ENCODE measurements at places on chromosomes 11 and 22. TPM values are rescaled to one million over a fixed set of nuclear protein-coding genes. Genes with fewer than 3 reads are reported as not detected.

Gene SMIM35
- 0.32 TPM for total RNA-seq

- DNase-seq = no peak
Measured at GRCh38 chr11:111283945-111284481, 14.3 kb upstream of the POU2AF3 start.

DNA sequence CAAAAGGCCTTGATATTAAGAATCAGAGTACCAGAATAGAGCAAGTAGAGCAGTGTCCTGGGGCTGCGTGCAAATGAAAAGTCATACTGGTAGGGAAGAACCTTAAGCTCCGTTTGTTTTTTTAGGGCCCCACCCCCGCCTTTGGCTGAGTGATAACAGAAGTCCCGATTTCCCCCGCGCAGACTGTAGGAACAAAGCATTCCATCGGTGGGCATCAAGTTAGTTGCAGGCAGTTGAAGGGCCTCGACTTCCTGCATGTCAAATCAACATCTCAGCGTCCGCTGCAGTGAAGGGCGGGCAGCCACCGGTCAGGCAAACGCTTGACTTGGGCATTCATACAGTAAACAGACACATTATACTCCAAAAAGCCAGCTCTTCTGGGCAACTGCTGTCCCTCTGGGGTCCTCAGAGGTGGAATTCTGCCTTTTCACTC is 11.7 kb downstream of the LRP4 start:
- DNase-seq = no peak

Gene GAB4
- not detected for total RNA-seq

Gene SLC6A5
- total RNA-seq = not detected

Gene C11orf86
- total RNA-seq = not detected

- DNase-seq = no peak
Measured at GRCh38 chr11:118881228-118881627, 2.5 kb upstream of the CXCR5 start.

- DNase-seq = no peak
Measured at GRCh38 chr11:26943636-26944035, 50.3 kb upstream of the FIBIN start.

Gene ANO1
- not detected for total RNA-seq

- DNase-seq = no peak
Measured at GRCh38 chr22:40409613-40410113, 39.3 kb downstream of the SGSM3 start.

DNA sequence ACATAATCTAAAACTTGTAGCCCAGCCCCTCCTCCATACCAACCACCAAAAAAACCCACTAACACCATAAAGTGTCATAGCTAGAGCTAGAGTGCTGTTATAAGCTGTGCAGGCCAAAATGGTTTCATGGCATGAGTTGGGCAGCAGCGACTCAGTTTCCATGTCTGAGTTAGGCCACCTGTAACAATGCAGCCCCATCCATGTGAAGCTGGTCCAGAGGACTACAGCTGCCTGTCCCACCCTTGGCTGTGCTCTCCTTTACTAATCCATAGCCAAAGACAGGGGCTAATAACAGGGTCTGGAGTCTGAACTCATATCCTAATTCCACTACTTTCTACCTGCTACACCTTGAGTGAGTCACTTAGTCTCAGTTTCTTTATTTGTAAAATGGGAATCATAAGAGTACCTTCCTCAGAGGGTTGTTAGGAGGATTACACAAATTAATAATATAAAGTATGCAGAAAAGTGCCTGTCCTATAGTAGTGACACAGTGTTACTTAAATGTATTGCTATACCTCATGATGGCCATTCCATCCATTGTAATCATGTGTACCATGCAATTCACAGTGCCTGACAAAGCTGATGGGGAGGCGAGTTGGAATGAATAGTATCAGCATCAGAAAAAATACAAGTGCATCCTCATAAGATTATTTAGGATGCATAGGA is 20.6 kb downstream of the KCNQ1OT1 start:
- no peak for DNase-seq

Gene OR56A1
- total RNA-seq = not detected

Gene MCAM
- total RNA-seq = 8.0 TPM

DNA sequence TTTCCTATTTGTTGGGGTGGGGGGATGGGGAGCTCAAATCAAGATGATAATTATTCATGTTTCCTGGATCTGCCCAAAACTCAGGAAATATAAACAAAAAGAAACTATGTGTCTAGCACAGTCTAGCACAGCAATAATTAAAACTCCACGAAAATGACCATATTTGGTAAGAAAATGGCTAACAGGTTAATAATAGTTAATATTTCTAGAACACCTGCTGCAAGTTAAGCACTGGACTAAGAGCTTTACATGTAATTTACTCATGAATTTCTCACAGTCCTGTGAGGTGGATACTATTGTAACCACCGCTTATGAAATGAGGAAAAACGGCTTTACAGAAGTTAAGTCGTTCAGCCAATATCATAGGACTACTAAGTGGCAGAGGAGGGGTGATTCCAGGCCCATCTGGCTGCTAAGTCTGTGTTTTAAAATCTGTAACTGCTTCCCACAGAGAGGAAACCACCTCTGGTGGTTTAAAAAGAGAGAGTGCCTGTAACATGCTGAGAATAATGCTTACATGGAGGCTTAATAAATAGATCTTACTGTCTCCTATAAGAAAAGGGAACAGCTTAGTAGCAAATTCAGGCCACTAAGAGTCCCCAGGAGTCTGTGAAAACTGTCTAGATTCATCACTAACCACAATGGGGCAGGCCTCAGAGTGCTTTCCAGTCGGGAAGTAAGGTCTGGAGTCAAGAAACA is 11.0 kb upstream of the AMOTL1 start:
- no peak for DNase-seq

GRCh38 chr11:124670732-124671131 is 2.8 kb downstream of the SIAE start:
- peak; percentile 61 for DNase-seq

DNA sequence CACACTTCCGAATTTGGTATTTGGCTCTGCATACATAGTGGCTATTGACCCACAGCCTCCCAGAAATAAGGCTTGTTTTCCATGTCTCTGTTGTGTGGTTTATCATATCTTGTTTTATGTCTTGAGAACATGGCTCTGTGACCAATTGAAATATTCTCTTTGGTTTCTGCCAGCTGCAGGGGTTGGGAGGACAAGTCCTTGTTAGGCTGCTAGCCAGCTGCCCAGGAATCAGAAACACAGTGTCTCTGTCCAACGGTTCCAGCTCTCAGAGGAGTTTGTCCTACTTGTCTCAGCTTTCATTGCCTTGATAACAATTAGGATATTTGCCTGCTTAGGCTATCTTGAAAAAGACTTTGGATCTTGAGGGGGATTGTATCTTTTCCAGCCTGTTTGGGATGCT is 6.0 kb upstream of the SLC7A4 start:
- no peak for DNase-seq

Gene JRKL
- 13.3 TPM for total RNA-seq

DNA sequence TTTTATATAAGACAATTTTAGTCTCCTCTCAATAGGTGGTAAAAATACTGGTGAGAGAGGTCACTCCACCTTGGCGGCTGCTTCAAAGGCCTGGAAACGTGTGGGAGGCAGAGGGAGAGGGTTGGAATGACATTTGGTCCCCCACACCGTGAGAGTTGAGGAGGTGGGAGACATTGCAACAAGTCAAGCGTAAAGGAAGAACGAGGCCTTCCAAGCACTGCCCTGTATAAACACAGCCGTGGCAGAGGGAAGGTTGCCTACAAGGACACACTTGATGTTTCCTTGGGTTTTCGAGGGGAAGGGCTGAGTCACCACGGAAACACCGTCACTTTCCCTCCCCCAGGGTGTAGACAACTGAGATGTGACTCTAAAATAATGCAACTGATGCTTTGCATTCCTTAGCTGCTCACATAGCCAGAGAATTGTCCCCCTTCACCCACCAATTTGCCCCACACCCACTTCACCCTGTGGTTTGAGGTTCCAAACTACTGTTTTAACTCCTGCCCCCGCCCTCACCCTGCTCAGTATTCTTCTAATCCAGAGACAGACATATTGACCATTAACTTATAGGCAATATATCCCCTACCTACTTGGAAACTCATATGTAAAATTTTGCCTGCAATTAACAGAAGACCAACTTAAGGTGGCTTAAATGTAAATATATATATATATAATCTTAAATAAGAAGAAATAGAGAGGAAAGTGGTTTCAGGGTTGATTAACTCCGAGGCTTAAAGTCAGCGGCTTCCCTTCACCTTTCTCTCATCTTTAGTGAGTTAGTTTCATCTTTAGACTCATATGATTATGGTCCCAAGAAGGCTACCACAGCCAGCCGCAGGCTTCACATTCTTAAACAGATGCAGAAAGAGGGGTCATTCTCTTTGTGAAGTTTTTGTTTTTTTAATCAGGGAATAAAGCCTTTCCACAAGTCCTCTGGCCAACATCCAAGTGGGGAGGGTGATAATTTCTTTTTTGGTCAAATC is 54.1 kb upstream of the BDNF start:
- DNase-seq = no peak

DNA sequence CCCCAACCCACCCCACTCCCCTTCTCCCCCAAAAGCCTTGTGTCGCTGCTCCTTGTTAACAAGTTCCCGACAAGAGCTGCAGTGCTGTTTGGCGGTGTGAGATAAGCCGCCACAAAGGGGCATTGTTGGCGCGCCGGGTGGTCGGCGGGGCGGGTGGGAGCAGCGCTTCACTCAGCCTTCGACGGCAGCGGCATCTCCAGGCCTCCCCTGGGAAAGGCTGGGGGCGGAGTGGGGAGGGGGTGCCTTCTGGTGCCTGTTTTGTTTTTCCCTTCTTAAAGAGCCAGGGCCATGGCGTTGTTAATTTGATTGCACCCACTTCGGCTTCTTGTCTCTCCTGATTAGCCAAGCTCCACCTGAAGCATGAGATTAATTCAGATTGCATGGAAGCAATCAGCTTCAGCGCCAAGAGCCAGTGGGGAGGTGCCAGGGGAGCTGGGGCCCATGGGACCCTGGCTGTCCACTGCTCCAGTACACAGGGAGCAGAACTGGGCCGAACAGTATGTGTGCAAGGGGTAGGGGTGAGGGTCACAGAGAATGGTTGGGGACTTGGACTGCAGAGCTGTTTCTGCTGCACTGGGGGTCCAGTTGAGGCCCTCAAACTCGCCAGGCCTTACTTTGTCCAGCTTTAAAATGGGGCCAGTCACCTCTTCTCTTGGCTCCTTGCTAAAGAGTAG is 165.1 kb downstream of the CEP164 start:
- DNase-seq = no peak

DNA sequence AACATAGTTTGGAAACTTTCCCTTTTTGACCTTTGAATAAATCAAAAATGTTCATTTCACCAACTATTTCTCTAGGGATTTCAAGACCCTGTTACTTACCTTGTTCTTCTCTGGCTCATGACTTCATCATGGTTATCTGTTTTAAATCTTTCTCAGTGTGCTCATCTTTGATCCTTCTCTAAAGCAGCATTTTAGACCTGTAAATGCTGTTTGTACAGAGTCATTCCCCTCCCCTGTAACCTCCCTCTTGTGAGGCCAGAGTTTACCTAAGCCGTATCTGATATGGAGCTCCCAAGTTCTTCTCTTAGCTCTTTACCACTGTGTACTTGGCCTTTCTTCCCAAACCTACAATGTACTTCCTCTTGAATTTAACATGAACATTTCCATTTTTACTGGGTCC is 56.0 kb downstream of the ACER3 start:
- no peak for DNase-seq

Gene ATP5MG
- 249 TPM for total RNA-seq

- DNase-seq = no peak
Measured at GRCh38 chr11:86089659-86090058, 20.8 kb upstream of the PICALM start.

DNA sequence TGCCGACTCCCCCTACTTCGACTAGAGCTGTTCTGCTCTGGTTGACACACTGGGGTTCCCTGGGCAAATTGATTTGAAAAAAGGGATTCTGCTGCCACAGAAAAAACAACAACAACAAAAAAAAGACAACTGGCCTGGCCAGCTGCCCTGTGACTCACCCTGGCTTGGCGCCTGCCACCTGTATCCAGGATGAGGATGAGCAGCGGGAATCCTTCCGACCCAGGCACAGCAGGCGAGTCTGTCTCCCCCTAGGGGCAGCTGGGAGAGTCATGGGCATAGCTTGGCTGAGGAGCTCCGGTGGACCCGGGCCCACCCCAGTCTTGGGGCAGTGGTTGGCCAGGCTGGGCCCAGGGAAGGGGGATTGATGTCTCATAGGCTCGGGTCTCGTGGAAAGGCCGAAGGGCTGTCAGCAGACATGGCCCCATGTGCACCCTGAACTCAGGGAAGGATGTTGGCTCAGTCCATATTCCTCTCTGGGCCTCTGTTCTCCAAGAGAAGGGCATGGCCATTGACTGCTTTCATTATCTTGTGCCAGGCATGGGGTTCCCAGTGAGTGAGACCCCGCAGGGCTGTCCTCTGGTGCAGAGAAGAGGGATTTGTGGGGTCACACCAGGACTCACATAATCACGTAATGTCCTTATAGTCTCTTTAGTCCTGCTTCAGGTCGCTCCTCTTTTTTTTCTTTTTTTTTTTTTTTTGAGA is 10.4 kb upstream of the SUN2 start:
- peak; percentile 50 for DNase-seq

- DNase-seq = no peak
Measured at GRCh38 chr11:68350759-68351449, 38.5 kb downstream of the LRP5 start.

DNA sequence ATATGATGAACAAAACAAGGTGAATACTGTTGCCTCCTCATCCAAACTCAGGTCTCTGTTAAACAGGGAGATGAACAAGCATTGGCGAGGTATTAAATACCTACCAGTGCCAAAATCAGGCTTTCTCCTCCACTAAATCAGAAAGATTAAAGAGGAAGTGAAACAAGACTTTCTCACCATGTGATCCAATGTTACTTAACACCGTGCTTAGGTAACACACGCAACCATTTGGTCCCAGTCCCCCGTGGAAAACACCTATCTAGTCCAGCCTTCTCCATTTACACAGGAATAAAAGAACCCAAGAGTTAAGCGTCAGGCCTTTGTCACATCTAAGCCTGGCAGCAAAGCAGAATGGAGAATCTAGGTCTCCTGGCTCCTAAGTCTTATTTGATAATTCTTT is 34.5 kb downstream of the TENM4 start:
- DNase-seq = no peak

DNA sequence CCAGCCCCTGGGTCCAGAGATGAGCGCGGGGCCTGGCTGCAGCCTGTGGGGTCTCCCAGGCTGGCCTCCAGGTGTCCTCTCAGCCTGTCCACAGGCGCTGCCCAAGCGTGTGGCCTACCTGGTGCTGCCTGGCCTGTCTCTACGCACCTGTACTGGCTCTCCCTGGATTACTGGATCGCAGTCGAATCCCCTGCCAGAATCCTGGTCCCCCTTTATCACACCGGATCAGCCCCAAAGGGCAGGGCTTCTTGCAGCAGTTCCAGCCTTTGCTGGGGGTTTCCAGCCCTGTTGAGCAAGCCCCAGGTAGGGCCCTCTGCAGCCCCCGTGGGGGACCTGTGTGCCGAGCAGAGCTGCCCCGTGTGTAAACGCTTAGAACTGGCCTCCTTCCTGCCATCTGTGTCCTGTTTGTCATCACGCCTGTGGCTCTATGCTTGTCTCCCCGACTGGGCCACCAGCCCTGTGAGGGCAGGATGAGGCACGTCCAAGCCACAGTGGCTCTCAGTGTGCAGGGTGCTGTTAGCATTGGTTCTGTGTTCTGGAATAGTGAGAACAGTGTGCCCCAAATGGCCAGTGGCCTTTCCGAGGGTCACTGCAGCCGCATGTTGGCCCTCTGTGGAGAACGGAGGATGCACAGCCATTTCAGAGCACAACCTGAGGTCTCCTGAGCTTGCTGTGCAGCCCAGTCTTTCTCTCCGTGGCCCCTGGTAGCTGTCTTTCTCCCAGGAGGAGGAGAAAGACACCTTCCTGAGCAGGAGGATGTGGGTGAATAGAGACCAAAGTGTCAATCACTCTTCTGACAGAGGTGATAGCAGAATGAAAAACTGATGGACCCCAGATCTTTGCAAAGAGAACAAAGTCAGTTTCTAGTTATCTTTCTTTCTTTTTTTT is 13.9 kb upstream of the TXNRD2 start:
- DNase-seq = no peak

GRCh38 chr11:85672105-85672902 is 7.4 kb upstream of the CREBZF start:
- no peak for DNase-seq

Data from activated CD8-positive, alpha-beta T cell treated with anti-CD3 and anti-CD28 coated beads for 36 hours (primary cell).